Muscle of leg (tissue), 16 donors: ENCODE measurements at places on chromosomes 2 and 18. TPM values are rescaled to one million over a fixed set of nuclear protein-coding genes. Genes with fewer than 3 reads are reported as not detected.

GRCh38 chr2:104919127-104919526, 65.2 kb downstream of the POU3F3 start:
- H3K4me3 ChIP-seq = no peak overlapping the region
- H3K27ac ChIP-seq = no peak overlapping the region
- H3K36me3 ChIP-seq = no peaks in the 10 kb centered on the region
- no peaks in the 10 kb centered on the region for H3K4me1 ChIP-seq

GRCh38 chr2:17538022-17538843, 2.3 kb upstream of the VSNL1 start:
- peaks cover 31% of the 10 kb centered on the region for H3K27me3 ChIP-seq
- H3K27ac ChIP-seq = peak overlapping the region; percentile 56
- peaks cover 21% of the 10 kb centered on the region for H3K4me1 ChIP-seq
- peak overlapping the region; percentile 55 for H3K4me3 ChIP-seq
- no peaks in the 10 kb centered on the region for H3K36me3 ChIP-seq
- peak; percentile 61 for DNase-seq

Gene CCDC74A
- 2.5 TPM for total RNA-seq

Gene IL18RAP
- total RNA-seq = 0.35 TPM

DNA sequence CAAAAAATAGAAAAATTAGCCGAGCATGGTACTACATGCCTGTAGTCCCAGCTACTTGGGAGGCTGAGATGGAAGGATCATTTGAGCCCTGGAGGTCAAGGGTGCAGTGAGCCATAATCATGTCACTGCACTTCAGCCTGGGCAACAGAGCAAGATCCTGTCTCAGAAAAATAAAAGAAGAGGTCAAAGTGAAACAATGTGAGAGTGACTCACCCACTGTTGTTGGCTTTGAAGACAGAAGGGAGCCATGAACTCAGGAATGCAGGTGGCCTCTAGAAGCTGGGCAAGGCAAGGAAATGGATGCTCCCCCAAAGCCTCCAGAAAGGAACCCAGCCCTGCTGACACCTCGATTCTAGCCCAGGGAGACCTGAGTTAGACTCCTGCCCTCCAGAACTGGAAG, 3.7 kb upstream of the TMEM214 start:
- peaks cover 40% of the 10 kb centered on the region for H3K4me1 ChIP-seq
- no peaks in the 10 kb centered on the region for H3K27me3 ChIP-seq
- no peak overlapping the region for H3K4me3 ChIP-seq
- H3K36me3 ChIP-seq = peaks cover 25% of the 10 kb centered on the region
- no peak for DNase-seq

DNA sequence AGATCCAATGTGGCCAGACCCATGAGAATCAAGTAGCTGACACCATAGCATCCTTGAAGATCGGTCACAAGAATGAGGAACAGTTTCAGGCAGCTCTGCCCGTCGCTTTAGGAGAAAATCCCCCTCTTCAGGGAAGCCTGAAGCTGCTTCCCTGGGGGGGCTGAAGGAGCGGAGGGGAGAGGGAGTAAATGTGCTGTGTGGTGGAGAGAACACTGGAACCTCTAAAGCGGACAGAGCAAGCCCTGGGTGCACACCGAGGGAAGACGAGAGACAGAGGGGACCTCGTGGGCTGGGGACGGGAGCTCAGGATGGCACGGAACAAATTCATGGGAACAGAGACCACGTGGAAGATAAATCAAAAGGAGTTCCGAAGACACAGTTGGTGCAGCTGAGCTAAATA, 154.3 kb downstream of the NDUFA10 start:
- no peak overlapping the region for H3K4me3 ChIP-seq
- peaks cover 9% of the 10 kb centered on the region for H3K4me1 ChIP-seq
- H3K27ac ChIP-seq = no peak overlapping the region
- DNase-seq = no peak

DNA sequence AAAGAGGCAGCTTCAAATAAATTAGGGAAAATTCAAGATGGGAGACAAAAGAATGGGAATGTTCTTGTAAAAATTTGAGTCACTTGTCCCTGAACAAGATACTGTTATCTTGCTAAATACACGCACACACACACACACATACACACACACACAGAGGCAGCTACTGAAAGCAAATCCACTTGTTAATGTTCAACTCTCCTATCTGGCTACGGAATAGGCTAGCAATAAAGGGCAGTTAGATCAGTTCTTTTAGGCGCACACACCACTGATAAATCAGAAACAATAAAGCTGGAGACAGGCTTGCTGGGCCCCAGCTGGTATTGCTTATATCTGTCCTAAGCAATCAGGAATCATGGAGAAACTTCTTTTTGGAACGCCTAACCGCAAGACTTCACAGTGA, 461.6 kb downstream of the BCL11A start:
- H3K27ac ChIP-seq = no peak overlapping the region
- no peak for DNase-seq

DNA sequence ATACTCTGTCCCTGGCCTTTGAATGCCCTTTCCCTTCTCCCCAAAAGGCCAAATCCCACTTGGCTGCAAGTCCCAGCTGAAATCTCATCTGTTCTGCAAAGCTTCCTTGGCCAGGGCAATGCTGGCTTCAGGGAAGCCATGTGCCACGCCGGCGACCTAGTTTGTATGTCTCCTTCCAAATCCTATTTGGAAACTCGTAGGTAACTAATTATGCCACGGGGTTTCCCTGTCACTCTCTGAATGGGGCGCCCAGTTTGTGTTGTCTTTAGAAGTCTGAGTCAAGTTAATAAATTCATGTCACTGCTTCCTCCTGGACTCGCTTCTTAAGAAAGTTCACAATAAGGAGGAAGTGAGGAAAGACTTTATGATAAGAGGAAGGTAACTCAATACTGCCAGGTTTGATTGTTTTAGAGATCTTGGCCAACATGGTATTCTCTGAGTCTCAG, 19.1 kb downstream of the FHL2 start:
- peaks cover 20% of the 10 kb centered on the region for H3K4me1 ChIP-seq
- no peaks in the 10 kb centered on the region for H3K27me3 ChIP-seq
- H3K4me3 ChIP-seq = no peak overlapping the region

Gene KANSL1L
- total RNA-seq = 34.2 TPM

GRCh38 chr18:35463050-35463449, 34.7 kb downstream of the INO80C start:
- H3K27ac ChIP-seq = no peak overlapping the region
- H3K4me3 ChIP-seq = no peak overlapping the region
- no peaks in the 10 kb centered on the region for H3K36me3 ChIP-seq
- DNase-seq = peak; percentile 25
- no peaks in the 10 kb centered on the region for H3K27me3 ChIP-seq

- DNase-seq = no peak
- peaks cover 15% of the 10 kb centered on the region for H3K4me1 ChIP-seq
- no peaks in the 10 kb centered on the region for H3K27me3 ChIP-seq
- no peak overlapping the region for H3K4me3 ChIP-seq
Measured at GRCh38 chr2:128605931-128606330, 287.3 kb upstream of the HS6ST1 start.

Gene FBXO48
- total RNA-seq = 0.71 TPM

DNA sequence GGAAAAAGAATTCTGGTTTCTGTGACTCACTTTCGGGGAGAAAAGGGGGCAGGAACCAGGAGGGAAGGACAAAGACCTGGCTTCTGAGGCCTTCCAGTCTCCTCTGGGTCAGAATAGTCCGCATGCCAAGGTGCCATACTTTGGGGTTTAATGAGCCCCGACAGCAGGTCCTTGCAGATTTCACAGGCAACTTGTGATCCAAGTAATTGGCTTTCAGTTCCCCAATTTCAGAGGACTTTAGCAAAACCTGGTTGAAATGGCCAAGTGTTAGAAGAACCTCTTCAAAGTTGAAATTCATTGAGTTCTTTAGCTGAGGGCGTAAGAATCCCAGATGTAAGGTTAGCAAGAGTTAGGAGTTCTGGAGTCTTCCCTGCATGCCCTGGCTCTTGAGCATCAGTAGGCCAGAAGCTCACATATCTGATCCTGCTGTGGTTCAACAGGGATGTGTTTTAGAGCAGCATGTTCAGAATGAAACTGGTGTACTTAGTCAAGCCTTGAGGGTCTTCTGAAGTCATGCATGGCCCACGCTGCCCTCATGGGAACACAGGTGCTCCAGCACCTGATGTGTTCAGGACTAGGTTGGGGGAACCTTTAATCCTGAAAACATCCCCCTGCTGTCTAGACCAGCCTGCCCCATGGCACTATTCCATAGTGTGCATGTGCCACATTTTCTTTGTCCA, 143.0 kb downstream of the NUP35 start:
- no peaks in the 10 kb centered on the region for H3K27me3 ChIP-seq
- no peaks in the 10 kb centered on the region for H3K36me3 ChIP-seq
- DNase-seq = no peak

GRCh38 chr2:109525836-109526235, 87.9 kb downstream of the SEPTIN10 start:
- no peaks in the 10 kb centered on the region for H3K36me3 ChIP-seq
- peaks cover 2% of the 10 kb centered on the region for H3K27me3 ChIP-seq
- no peak overlapping the region for H3K4me3 ChIP-seq
- DNase-seq = no peak
- no peak overlapping the region for H3K27ac ChIP-seq
- H3K4me1 ChIP-seq = peaks cover 7% of the 10 kb centered on the region

Gene SIX3
- total RNA-seq = not detected

- no peak overlapping the region for H3K27ac ChIP-seq
- no peaks in the 10 kb centered on the region for H3K36me3 ChIP-seq
Measured at GRCh38 chr18:72672364-72673184, 128.4 kb upstream of the CBLN2 start.

Gene CCDC85A
- total RNA-seq = 5.5 TPM

Gene AUP1
- total RNA-seq = 58.5 TPM

Gene BMP10
- total RNA-seq = not detected

DNA sequence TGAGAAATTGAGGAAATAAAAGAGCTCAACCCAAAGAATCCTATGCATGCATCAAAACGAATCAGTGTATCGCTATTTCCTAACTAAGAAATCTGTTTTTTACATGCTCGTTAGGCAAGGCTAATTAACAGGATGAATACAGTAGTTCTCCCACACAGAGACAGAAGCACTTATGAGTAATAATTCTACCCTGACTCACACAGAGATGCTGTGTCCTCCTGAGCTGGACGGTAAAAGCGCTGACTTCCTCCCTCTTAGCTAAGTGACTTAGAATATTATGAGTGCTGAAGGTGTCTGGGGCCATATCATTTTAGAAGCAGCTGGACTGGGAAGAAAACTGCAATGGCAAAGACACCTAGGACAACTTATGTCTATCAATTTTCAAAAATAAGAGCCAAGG, 18.5 kb downstream of the PLEKHM3 start:
- H3K4me3 ChIP-seq = no peak overlapping the region
- DNase-seq = no peak
- H3K36me3 ChIP-seq = no peaks in the 10 kb centered on the region
- H3K27me3 ChIP-seq = no peaks in the 10 kb centered on the region
- no peak overlapping the region for H3K27ac ChIP-seq
- no peaks in the 10 kb centered on the region for H3K4me1 ChIP-seq

DNA sequence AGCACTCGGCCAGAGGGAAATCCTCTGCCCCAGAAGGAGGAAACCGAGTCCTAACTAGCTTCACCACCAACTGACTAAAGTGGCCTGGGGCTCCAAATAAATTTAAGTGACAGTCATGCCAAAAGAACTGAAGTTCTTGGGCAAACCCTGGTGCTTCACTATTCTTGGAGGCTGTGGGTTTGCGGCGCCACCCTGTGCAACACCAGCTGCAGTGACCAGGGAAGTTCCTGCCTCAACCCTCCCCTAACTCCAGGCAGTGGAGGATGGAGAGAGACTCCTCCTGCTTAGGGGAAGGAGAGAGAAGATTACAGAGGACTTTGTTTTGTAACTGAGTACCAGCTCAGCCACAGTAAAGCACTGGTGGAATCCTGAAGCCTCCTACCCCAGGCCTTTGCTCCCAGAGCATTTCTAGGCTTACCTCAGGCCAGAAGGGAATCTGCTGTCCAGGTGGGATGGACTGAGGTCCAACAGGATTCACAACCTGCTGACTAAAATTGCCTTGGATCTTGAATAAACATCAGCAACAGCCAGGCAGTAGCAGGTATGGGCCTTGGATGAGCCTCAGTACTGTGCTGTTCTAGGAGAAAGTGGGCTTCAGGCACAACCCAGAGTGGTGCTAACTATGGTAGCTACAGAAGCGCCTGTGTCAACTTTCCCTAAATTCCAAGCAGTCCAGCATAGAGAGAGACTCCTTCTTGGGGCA, 29.4 kb upstream of the BMP10 start:
- H3K4me3 ChIP-seq = no peak overlapping the region
- H3K27me3 ChIP-seq = peaks cover 3% of the 10 kb centered on the region
- no peaks in the 10 kb centered on the region for H3K36me3 ChIP-seq
- DNase-seq = no peak
- H3K27ac ChIP-seq = no peak overlapping the region

DNA sequence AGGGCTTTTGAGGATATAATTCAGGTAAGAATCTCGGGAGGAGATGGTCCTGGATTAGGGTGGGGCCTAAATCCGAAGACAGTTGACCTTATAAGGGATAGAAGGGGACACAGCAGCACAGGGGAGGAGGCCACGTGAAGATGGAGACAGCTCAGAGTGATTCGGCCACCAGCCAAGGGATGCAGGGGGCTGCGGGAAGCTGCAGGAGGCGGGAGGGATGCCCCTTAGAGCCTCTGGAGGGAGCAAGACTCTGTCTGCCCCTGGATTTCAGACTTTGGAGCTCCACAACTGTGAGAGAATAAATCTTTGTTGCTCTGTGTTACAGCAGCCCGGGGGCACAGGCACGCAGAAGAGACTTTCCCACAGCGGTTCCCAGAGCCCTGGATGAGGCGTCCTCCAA, 143.7 kb downstream of the ASB1 start:
- peaks cover 6% of the 10 kb centered on the region for H3K27me3 ChIP-seq
- no peak overlapping the region for H3K4me3 ChIP-seq
- no peak overlapping the region for H3K27ac ChIP-seq
- peaks cover 42% of the 10 kb centered on the region for H3K4me1 ChIP-seq
- no peak for DNase-seq
